ENCODE measurements at places on chromosomes 5 and 9.
A peak's percentile ranks its signal among the peaks of the same experiment; 100 is the strongest.

DNA sequence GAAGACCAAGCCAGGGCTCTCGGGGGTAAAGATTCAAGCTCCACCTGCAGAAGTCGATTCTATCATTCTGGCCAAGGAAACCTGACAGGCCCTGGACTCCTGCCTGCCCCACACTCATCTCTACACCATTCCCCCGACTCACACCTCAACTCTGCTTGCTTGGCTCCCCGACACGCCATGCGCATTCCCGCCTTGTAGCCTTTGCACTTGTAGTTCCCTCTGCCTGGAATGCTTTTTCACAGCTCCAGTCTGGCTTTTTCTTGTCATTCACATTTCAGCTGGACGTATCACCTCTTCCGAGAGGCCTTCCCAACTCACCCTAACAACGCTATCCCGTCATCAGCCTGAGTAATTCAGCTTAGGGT, 28.7 kb upstream of the HAND1 start:
- no peak for DNase-seq

DNA sequence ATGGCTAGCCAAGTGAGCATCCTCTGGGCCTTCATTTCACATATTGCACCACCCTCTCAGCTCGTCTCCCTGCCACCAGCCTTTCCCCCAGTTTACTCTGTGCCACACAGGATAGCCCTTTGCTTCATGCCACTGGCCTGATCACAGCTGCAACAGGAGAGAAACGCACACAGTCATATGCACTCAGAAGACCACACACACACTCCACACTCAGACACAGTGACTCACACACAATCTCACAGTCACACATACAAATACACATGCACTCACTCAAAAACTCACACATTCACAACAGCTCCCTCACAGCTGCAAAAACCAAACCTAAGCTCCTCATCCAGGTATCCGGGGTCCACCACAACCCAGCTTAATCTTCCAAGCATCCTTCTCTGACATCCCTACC, 38.7 kb downstream of the TTC39B start:
- DNase-seq: no peak

GRCh38 chr5:82521431-82522051, 243.4 kb upstream of the RPS23 start:
- no peak for DNase-seq

- no peak for DNase-seq
Measured at GRCh38 chr5:119541716-119542115, 87.6 kb upstream of the FAM170A start.

DNA sequence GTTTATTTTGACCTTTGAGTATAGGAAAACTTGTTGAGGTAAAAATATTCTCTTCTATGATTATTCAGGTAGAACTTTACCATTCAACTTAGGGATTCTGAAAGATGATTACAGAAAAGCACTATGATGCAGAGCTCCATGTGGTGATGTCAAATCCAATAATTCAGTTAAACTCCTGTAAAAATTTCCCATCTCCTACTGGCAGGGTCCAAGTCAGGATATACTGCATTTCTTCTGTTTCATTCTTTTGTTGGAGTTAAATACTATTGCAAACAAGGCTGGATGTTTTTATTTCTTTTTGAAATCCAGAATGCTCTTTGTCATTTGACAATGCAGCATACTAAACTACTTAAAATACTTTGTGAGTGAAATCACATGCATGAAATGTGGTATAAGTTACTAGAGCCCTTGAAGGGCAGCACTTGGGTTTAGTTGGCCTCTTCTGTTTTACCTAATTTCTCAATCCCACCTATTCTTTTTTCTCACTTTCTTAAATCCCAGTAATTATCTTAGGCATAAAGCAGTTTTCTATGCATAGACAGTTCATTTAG, 204.5 kb downstream of the FBXL7 start:
- DNase-seq: no peak

DNA sequence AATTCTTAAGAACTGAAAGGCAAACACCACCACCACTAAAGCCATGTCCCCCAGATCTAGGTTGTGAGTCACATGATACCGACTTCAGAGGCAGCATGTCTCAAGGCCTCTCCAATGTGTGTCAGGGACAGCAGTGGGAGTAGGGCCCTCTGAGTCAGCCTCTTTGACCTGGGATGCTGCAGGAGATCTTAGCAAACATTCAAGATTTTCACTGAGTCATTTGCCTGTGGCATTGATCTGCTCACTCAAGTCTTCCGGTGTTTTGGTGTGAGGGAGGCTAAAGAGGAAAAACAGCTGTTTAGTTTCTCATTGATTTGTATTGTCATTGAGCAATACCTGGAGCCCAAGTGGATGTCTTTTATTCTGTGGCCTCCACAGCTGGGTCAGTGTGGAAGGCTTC, 36.1 kb downstream of the TMC1 start:
- DNase-seq: peak; percentile 89

- no peak for DNase-seq
Measured at GRCh38 chr9:133499892-133500270, 21.0 kb upstream of the SLC2A6 start.

GRCh38 chr5:6498968-6499367, 50.3 kb downstream of the UBE2QL1 start:
- no peak for DNase-seq

DNA sequence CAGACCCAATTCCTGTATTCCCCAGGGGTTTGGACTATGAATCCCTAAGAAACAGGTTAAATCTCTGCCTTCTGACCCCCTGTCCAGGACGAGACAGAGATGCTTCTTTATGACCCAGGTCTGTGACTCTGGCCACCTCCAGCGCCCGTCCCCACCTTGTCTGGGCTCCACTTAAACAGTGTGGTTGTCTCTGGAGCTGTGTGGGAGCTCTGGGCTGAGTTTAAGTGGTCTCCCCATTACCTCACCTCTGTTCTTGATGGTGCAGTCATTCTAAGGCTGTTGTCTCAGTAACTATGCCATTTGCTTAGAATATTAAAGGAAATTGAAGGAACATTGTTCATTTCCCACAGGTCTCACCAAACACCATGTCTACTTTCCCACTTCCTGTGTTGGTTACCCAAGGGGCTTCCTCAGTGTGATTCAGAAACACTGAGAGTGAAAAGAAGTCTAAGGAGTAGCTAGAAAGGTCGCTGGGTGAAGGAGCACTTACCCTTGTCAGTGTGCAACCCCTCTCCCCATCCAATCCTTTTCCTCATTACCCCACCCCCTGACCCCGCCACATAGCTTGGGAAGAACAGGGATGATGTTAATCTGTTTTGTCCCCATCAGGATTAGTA, 127.8 kb upstream of the CKMT2 start:
- no peak for DNase-seq

DNA sequence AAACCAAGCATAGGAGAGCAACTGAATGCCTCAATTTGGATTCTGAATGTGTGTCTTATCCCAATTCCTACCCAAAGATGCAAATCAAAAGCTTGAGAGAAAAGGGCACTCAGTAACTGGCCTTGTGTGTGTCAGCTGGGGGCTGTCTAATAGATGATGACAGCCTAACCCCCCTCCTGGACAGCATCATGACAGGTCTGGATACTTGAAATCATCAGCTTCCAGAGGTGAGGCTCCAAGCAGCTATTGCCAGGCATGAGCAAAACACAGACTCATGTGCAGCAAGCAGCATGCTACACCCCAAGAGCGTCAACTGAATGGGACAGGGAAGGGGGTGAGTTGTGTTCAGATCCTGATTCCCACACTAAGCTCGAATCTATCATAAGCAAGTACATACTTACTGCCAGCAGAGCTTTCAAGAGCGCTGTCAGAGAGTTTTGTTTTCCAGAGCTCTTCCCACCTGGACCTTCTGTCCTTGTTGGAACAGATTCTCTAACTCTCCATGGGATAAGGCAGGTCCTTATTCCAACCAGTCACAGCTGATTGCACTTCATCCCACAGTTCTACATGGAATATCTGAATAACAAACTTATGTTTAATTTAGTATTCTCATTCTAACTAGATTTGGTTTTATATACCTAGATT, 467.5 kb downstream of the DTWD2 start:
- no peak for DNase-seq

DNA sequence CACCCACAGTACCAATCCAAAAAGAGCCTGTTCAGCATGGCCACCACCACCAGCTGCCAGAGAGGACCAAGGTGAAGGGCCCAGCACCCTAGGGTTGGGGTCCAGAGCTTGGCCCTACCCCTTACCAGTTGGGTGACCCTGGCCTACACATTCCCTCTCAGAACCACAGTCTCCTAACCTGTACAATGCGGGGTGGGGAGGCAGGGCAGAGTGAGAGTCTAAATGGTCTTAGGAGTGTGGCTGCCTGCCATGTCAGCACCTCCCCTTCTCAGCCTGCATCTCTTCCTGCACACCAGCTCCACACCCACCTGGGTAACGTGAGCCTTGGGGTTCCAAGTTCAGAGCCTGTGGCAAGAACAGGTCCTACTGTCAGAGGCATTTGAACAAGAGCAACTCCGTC, 92.2 kb downstream of the C5orf15 start:
- DNase-seq: no peak

DNA sequence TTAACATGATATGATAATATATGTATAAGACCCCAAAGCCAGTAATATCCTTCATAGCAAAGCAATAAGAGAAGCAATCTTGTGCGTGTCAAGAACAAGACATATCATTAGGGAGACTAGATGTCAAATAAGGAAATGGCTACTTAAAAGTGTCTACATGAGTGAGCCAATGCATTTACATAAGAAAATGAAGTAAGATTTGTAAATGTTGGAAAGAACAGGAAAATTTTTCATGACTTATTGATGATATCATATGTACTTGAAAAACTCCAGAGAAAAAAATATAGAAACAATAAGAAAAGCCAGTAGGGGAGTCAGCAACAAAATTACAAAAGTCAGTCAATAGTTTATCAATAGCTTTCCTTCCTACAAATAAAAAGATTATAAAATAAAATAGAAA, 13.8 kb upstream of the MCTP1 start:
- DNase-seq: no peak

GRCh38 chr5:88729084-88729828, 153.7 kb downstream of the MEF2C start:
- DNase-seq: peak; percentile 32

- no peak for DNase-seq
Measured at GRCh38 chr9:34079181-34079580, 30.5 kb upstream of the UBAP2 start.

- DNase-seq: no peak
Measured at GRCh38 chr9:128242828-128243214, 33.0 kb downstream of the GOLGA2 start.

- DNase-seq: no peak
Measured at GRCh38 chr9:97560851-97561250, 59.4 kb downstream of the TMOD1 start.

GRCh38 chr9:119556129-119556875, 187.1 kb upstream of the BRINP1 start:
- DNase-seq: peak; percentile 16

DNA sequence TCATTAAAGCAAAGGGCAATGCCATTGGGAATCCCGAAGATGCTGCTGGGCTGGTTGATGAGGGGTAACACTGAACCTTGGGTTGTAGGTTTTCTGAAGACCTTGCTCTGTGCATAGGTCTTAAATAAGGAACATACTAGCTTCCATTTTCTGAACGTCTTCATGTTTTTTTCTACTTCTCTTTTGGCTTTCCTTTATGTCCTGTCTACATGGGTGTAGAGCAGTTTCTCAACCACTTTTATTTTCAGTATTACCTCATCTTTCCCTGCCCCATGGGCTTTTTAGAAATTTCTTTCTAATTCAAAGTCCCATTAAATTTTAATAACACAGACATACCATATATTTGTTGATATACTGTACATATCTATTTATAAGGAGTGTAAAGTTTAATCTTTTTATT, at the start of gene IFNA14:
Gene IFNA14 (minus strand): TSS at position 95 of the 400 bp plus-strand sequence. CDS start 70 bp downstream, at position 25.
- DNase-seq: no peak

- no peak for DNase-seq
Measured at GRCh38 chr5:178285399-178286225, 53.0 kb upstream of the PHYKPL start.

- DNase-seq: no peak
Measured at GRCh38 chr9:117987945-117988344, 283.7 kb downstream of the TLR4 start.

GRCh38 chr9:132005899-132006298, 73.8 kb downstream of the MED27 start:
- DNase-seq: no peak

Data from GM04503 (cell line).